ENCODE measurements at places on chromosomes 2 and 18.

DNA sequence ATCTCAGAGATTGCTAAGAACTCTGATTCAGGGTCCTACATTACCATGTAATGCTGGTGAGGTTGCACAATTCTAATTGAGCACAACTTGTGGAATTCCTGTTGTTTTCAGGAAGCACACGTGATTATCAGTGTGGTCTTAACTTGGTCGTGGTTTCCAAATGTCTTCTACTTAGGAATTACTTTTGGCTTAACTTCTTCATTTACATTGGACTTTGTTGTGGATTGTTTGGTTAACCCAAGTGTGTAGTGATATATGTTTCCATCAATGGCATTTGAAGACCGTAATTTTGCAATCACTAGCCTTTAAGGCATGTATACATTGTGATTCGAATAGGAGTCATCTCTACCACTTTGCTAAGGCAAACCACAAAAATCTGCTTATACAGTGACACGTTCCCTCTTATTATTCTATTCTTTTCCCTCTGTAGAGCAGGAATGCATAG lies 373.3 kb downstream of the IRS1 start:
- DNase-seq, result no peak

GRCh38 chr2:198173864-198174263 lies 369.5 kb downstream of the PLCL1 start:
- no peak for DNase-seq

DNA sequence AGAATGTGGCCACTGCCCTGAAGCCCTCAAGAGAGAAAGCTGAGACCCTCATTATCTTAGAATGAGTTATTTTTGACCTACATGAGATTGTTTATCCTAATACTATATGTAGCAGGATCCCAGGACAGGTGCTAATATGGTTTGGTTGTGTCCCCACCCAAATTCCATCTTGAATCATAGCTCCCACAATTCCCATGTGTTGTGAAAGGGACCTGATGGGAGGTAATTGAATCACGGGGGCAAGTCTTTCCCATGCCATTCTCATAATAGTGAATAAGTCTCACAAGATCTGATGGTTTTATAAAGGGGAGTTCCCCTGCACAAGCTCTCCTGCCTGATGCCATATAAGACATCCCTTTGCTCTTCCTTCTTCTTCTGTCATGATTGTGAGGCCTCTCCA lies 76.8 kb downstream of the CCBE1 start:
- no peak for DNase-seq

- no peak for DNase-seq
Measured at GRCh38 chr2:176094349-176094748, 1.8 kb downstream of the HOXD13 start.

GRCh38 chr2:9918275-9918674 lies 33.2 kb upstream of the GRHL1 start:
- DNase-seq, result no peak

DNA sequence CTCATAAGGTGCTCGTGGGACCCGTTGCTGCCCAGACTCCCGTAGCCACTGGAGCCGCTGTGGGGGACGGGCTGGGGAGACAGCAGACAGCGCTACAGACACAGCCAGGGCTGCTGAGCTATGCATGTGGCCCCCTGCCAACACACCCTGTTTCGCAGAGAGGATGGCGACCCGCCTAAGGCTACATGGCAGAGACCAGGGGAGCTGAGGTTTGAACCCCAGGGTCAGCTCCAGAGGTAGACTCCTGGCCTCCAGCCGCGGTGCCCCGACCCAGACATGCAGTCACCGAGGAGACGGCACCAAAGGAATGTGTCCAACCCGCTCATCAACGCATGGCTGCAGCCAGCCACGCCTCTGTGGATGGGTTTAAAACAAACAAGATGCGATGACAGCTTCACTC lies 21.0 kb upstream of the HES6 start:
- DNase-seq, result no peak

DNA sequence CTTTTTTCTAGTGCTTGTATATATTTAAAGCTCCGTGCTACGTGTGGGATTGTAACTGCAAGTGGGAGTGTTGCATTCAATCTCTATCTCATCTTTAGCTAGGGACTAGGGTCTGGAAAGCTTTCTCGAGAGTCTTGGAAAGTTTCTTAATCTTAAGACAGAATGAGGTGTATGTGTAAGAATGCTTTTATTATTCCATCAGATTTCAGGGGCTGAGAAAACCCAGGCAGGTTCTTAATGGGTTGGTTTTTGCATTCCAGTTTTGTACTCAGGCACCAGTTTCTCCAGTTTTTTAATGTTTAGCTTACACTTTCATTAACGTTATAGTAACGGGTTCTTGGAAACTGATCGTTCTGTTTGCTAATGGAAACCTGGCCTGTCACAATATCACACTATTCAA lies 20.3 kb downstream of the MRPL19 start:
- no peak for DNase-seq

GRCh38 chr2:40037303-40037702 lies 258.2 kb upstream of the THUMPD2 start:
- DNase-seq, result no peak

DNA sequence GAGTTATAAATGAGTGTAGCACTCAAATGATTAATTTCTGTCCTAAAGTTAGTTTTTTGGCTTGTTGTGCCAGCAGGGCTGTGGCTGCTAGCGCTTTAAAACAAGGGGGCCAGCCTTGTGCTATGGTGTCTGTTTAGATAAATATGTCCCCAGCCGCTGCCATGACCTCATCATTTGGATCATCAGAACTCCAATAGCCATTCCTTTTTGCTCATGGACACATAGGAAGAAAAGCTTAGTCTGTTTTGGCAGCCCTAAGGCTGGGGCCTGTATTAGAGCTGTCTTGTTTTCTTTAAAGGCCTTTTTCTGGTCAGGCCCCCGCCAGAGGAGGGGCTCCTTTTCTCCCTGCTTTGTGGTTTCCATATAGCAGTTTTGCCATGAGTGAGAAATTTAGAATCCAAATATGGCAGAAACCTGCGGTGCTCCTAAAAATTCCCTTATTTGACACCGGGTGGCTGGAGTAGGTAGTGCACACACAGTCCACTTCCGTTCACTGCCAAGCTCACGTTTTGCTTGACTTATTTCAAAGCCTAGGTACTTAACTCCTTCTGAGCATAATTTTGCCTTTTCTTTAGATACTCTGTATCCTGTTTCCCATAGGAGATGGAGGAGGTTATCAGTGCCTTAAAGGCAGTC lies 60.4 kb upstream of the SLC35G4 start:
- no peak for DNase-seq

GRCh38 chr2:26738481-26738880 lies 25.6 kb upstream of the SLC35F6 start:
- DNase-seq, result no peak

GRCh38 chr2:20916604-20917286 lies 93.8 kb upstream of the LDAH start:
- DNase-seq, result no peak

DNA sequence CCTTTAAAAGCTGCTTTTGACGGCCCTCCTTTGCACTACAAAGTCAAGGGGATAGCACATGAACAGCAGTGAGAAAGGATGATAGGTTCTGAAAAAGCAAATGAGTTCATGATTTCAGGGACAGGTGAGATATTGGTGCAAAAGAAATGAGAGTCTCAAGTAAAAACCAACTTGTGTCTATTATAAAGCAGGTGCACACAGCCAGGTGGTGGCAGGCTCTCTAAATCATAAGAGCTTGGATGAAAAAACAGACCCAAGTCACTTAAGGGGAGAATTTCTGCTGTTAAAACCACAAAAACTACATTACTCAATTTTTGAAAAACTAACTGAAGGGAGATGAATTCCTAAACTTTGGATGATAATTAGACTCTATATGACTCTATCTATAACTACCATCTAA lies 201.5 kb downstream of the SP3 start:
- no peak for DNase-seq

- no peak for DNase-seq
Measured at GRCh38 chr18:24466771-24467170, 6.3 kb downstream of the HRH4 start.

DNA sequence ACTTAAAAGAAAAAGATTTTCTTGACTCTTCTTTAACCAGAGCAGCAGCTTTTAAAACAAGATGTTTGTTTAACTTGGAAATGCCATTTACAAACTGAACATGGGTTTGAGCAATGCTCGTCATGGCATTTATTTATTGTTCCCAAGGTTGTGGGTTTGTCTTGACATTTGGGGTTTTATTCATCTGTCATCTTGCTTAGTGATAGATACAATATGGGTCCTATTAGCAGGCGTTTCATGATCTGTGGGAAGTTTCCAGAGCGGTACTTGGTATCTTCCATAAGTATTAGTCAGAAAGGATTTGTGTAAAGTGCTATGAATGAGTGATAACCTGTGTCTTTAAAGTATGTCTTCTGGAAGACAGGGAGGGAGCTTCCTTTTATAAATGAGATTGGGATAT lies 29.9 kb upstream of the MGAT5 start:
- no peak for DNase-seq

- no peak for DNase-seq
Measured at GRCh38 chr2:29640360-29640759, 281.0 kb downstream of the ALK start.

DNA sequence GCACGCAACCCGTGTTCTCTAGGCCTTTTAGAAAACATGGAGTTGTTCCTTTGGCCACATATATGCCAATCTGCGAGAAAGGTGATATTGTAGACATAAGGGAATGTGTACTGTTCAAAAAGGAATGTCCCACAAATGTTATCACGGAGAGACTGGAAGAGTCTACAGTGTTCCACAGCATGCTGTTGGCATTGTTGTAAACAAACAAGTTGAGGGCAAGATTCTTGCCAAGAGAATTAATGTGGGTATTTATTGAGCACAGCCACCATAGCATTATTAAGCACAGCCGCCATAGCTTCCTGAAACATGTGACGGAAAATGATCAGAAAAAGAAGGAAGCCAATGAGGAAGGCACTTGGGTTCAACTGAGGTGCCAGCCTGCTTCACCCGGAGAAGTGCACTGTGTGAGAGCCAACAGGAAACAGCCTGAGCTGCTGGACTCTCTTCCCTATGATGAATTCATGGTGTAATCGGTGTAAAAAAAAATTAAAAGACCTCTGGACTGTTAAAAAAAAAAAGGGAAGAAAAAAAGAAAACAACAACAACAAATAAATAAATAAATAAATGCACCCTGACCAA lies 29.0 kb upstream of the REL start:
- no peak for DNase-seq

GRCh38 chr18:45889419-45890064 lies 64.1 kb downstream of the SIGLEC15 start:
- DNase-seq, result no peak

GRCh38 chr2:127096280-127096679 lies 10.7 kb downstream of the BIN1 start:
- DNase-seq, result no peak
